ENCODE measurements at places on chromosomes 11 and 22.
A peak's percentile ranks its signal among the peaks of the same experiment; 100 is the strongest.

GRCh38 chr11:64947208-64947814 lies 11.6 kb upstream of the GPHA2 start:
- no peak for DNase-seq

DNA sequence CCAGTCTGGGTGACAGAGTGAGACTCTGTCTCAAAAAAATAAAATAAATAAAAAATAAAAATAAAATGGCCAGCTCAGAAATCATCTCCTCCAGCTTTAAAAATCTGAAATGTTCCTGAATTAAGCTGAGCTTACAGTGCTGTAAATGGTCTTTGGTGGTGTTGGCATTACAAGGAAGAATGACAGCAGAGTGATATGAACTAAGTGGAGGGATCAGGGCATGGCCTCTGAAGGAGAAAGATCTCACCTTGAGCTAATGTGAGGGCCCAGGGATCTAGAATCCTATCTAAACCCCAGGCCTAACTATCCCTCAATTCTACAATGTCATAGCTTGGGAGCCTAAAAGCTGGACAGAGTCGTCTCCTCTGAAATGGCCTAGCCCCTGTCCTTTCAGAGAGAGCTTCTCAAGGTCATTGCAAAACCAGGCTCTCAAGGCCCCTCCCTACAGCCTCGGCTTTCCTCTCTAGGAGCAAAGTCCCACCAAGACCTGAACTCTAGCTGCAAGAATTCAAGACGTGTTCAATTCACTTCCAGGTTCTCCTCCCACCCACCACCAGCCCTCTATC lies 345.4 kb downstream of the BUD13 start:
- DNase-seq, result no peak

DNA sequence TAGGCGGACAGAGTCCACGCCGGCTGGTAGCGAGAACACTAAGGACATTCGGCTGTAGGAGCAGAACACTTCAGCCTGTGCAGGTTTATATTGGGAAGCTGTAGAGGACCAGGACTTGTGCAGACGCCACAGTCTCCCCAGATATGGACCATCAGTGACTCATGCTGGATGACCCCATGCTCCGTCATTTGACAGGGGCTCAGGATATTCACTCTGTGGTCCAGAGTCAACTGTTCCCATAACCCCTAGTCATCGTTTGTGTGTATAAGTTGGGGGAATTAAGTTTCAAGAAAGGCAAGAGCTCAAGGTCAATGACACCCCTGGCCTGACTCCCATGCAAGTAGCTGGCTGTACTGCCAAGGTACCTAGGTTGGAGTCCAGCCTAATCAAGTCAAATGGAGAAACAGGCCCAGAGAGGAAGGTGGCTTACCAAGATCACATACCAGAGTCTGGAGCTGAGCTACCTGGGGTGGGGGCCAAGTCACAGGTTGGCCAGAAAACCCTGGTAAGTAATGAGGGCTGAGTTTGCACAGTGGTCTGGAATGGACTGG lies 17.2 kb downstream of the P2RY2 start:
- DNase-seq, result no peak

DNA sequence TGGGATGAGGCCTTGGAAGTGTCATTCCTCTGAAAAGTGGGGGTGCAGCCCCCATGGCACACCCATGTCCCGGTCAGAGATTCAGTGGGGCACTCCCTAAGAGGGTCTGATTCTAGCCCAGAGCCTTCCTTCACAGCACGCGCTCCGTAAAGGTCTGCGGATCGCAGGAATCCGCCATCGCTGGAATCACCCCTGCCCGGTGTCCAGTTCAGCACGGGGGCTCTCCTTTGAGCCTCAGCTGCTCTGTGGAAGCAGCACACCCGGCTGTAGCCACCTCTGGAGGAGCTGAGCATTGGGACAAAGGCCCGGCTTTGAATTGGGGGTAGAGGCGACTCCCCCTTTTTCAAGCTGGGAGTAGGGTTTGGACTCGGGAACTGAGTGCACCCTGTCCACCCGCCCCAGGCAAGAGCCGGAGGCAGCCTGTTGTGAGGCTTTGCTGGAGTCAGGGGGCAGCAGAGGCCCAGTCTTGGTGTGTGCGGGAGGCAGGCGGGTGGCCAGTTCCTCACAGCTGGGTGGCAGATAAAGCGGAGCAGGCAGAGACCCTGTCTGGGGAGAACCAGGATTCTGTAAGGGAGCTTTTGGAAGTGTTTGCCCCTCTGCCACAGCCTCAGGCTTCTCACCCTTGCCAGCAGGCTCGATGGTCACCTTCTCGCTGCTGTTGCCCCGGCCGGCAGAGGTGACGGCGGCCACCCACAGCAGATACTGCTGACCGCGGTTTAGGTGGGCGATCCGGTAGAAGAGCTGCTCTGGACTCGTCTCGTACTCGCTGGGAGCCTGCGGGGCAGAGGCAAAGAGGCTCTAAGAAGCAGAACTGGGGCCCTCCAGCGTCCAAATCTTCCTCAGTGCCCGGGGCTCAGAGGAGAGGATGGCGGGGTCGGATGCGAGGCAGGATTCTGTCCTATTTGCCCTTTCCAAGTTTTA lies 115.9 kb downstream of the CEP164 start:
- DNase-seq, result no peak

GRCh38 chr11:128061281-128061871 lies 526.0 kb downstream of the ETS1 start:
- no peak for DNase-seq

GRCh38 chr11:76736266-76736665 lies 46.9 kb upstream of the TSKU start:
- DNase-seq, result no peak

DNA sequence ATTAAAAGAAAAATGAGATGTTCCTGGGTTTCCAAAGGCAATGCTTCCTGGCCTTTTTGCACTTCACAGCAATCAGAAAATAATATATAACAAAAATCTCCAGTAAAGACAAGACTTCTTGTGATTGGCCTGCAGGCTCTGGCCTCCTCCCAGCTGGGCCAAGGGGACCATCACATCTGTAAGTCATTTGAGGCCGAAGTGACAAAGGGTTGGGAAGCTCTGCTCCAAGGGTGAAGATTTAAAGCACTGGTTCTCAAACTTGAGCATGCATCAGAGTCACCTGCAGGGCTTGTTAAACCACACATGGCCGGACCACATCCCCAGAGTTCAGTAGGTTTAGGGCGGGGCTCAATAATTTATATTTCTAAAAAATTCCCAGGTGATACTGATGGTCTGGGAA lies 32.1 kb downstream of the ARFGAP2 start:
- DNase-seq, result no peak

DNA sequence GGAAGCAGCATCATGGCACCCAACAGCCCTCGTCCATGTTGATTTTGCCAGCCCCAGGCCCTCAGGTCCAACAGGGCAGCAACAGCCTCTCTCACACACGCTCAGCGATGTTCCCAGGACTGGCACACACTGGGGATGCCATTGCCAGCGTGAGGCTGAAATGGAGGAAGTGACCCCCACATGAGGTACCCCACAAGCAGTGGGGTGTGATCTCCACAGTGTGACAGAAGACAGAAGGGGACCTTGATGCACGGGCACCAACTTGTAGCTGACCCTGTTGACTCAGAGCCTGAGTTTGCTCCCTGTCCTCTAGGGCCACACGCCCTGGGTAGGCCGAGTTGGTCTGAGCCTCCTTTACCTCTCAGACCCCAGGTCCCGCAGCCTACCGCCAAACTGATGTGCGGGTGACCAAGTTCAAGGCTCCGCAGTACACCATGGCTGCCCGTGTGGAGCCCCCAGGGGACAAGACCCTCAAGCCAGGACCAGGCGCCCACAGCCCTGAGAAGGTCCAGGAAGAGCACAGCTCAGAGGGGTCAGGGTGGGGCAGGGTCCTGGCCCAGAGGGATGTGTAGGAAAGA lies 6.2 kb downstream of the SCGB1C1 start:
- DNase-seq, result no peak

DNA sequence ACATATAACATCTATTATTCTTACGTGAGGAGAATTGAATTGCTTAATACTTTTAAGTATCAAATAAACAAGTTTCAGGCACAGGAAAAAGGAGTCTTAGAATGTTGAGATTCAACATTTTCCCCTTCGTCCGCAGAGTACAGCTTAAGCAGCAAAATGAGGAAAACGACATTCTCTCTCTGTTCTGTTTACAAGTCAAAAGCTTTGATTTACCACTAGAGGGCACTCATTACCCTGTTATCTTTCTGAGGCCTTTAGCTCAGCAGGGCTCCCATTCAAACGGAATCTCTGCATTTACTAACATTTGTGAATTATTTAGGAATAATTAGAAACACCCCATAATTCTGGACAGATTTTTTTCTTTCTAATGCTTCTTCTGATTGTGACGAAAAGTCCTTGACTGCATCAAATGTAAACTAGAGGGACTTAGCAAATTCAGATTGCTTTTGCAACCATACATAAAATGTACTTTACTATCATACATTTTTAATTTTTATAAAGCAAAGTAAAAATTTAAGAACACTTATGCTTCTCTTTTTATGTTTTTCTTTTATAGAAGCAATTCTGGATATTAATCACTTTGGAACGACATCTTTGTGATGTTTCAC lies 75.0 kb downstream of the JRKL start:
- no peak for DNase-seq

GRCh38 chr11:66287889-66288670 lies 863 bp downstream of the YIF1A start:
- no peak for DNase-seq

DNA sequence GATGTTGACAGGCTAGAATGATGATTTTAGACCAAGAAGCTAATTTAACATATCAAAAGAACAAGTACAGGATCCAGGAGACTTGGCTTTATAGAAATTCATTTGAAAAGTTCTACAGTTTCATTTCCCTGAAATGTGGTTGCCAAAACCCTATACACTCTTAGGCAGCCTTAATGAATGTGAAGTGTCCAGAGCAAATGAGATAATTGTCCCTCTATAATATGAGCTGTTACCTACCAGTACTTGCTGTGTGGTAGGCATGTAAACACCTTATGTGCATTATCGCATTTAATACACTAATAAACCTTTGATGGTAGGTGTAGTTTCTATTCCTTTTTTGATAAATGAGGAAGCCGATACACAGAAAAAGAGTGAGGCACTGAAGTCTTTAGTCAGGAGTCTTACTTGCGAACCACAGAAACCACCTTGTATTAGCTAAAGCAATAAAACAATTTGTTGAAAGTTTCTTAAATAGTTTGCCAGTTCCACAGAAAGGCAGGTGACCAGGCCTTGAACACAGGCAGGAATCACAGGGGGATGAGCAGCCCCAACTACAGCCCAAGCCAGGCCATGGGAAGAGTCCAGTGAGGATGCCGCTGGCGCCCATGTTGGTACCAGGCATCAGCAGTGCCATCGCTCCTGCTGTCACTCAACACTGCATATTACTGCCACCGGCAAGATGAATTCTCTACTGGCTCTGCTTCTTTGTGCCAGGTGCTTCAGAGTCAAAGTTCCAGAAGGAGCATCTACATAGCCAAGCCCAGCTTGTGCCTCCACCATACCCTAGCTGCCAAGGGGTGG lies 81.7 kb downstream of the SWAP70 start:
- no peak for DNase-seq

DNA sequence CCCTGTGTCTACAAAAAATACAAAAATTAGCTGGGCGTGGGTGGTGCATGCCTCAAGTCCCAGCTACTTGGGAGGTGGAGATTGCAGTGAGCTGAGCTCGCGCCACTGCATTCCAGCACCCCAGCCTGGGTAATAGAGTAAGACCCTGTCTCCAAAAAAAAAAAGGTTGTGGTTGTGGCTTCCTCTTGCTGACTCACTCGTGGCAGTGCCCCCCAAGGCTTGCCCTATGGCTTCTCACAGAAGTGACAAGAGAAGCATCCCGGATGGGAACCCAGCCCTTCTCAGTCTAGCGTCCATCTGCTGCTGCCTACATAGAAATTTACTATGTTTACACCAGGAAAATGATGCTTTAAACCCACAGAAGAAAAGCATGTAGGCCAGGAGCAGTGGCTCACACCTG lies 68.5 kb upstream of the PITPNB start:
- DNase-seq, result no peak

GRCh38 chr11:130180491-130180890 lies 20.9 kb downstream of the ST14 start:
- DNase-seq, result no peak

GRCh38 chr22:24587948-24588347 lies 4.9 kb downstream of the LRRC75B start:
- DNase-seq, result no peak

- no peak for DNase-seq
Measured at GRCh38 chr11:65695459-65696241, 16.4 kb upstream of the KAT5 start.

- no peak for DNase-seq
Measured at GRCh38 chr11:65291613-65292012, 23.1 kb upstream of the CDC42EP2 start.

GRCh38 chr11:20368438-20368837 lies 4.9 kb downstream of the HTATIP2 start:
- no peak for DNase-seq

- no peak for DNase-seq
Measured at GRCh38 chr11:31967404-31968130, 123.3 kb upstream of the RCN1 start.

DNA sequence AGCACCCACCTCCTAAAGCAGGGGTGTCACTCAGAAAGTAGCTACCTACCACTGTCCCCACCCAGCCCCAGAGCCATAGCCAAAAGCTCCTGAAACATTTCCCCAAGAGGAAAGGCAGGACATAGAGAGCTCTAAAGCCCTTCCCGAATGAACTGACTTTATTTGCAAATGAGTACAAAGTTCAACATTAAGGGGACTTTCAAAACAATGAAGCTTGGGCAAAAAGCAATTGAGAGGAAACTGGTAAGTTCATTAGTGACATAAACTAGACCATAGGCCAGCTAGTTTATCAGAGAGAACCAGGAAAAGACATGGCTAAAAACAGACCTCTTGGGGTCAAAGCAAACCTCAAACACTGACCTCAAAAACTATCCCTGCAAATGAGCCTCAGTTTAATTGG lies 72.7 kb downstream of the IGLL5 start:
- DNase-seq, result no peak

GRCh38 chr11:112590764-112591163 lies 330.1 kb upstream of the PLET1 start:
- DNase-seq, result no peak

DNA sequence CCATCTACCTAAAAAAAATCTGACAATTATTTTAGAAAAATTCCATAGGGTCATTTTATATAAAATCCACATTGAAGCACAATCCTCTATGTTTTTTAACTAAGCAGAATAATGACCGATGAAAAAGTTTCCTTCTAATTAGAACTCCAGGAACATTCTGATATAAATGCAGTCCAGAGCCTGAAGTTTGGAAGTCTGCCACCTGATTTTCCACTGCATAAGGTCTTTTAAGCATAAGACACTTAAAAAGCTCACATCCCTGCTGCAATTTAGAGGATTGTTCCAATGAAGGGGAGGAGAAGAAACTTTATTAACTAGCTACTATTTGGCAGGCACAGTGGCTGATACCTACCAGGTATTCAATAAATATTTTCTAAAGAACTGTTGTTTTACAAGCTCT lies 570.3 kb upstream of the ANO5 start:
- no peak for DNase-seq

GRCh38 chr11:112274007-112274783 lies 13.5 kb upstream of the PLET1 start:
- DNase-seq, result no peak

GRCh38 chr11:16605389-16605893 lies 133.0 kb upstream of the C11orf58 start:
- DNase-seq, result no peak

- DNase-seq, result peak; percentile 38
Measured at GRCh38 chr11:125404811-125405790, 91.0 kb downstream of the FEZ1 start.

GRCh38 chr22:26740253-26740652 lies 82.9 kb downstream of the MIAT start:
- no peak for DNase-seq

Data from stimulated activated CD8-positive, alpha-beta memory T cell treated with anti-CD3 and anti-CD28 coated beads, Interleukin-2, amount 100 ng/mL, for 1 hour (primary cell).